Right hindlimb (tissue), 1 donor: ENCODE measurements at places on chromosomes 13 and 19.

DNA sequence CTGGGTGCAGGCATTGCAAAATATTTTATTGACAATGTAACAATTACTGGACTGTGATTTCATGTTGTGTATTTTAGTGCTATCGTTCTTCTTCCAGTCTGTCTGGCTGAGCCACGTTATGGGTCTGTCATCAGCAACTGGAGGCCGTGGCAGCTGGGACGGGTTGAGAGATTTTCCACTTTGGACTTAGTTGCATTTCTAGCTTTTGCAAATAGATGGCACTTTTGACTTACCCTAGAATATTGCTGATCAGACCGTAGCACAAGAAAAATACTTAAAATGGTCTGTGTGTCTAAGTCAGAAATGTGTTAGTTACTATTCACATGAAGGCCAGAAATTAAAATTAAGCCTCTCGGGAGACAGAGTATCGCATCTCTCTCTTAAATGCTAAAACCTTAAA is 211.1 kb downstream of the TEX29 start:
- DNase-seq: no peak

DNA sequence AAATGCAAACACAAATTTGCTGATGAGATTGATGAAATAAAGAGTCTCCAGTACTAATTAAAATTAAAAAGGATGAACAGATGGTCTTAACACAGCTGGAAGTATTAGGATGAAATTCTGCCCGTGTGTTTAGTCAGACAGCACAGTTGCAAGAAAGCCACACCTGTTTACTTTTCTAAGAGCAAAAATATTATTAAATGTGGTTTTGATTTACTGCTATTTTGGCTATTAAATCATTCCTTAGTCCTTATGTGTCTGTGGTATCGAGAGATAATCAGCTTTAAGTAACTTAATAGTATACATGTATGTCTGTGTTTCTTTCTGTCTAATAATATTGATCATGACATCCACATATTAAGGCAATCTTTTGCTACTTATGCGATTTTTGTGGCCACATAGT is 494.9 kb downstream of the GPC6 start:
- DNase-seq: no peak

- no peak for DNase-seq
Observed at GRCh38 chr13:67827992-67828391, 597.9 kb upstream of the PCDH9 start.

- peak; percentile 69 for DNase-seq
Observed at GRCh38 chr13:52896827-52897659, 48.6 kb upstream of the PCDH8 start.

- DNase-seq: no peak
Observed at GRCh38 chr13:100559886-100560285, 28.7 kb downstream of the GGACT start.

- DNase-seq: no peak
Observed at GRCh38 chr19:23699521-23699860, 12.5 kb upstream of the ZNF675 start.

DNA sequence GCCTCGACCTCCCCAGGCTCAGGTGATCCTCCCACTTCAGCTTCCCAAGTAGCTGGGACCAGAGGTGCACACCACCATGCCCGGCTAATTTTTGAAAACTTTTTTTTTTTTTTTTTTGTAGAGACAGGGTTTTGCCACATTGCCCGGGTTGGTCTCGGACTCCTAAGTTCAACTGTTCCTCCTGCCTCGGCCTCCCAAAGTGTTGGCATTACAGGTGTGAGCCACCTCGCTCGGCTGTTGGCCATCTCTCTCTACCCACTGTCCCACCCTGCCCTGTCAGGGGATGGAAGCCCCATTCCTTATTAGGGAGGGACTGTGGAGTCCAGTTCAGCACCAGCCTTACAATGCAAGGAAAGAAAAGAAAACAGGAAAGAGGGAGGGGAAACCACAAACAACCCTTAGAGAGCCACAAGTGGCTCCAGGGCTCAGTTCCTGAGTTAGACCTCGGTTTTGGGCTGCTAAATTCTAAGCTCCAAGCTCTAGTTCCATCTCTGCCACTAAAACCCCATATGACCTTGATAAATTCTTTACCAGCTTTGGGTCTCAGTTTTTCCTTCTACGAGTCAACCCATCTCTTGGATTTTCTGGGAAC is 31.7 kb downstream of the ACTL9 start:
- no peak for DNase-seq

- DNase-seq: peak; percentile 69
Observed at GRCh38 chr19:4596033-4596904, 36.8 kb upstream of the SEMA6B start.

GRCh38 chr13:45537516-45537915 is 72.8 kb downstream of the COG3 start:
- DNase-seq: no peak

GRCh38 chr19:24032651-24033050 is 54.3 kb upstream of the ZNF254 start:
- no peak for DNase-seq

DNA sequence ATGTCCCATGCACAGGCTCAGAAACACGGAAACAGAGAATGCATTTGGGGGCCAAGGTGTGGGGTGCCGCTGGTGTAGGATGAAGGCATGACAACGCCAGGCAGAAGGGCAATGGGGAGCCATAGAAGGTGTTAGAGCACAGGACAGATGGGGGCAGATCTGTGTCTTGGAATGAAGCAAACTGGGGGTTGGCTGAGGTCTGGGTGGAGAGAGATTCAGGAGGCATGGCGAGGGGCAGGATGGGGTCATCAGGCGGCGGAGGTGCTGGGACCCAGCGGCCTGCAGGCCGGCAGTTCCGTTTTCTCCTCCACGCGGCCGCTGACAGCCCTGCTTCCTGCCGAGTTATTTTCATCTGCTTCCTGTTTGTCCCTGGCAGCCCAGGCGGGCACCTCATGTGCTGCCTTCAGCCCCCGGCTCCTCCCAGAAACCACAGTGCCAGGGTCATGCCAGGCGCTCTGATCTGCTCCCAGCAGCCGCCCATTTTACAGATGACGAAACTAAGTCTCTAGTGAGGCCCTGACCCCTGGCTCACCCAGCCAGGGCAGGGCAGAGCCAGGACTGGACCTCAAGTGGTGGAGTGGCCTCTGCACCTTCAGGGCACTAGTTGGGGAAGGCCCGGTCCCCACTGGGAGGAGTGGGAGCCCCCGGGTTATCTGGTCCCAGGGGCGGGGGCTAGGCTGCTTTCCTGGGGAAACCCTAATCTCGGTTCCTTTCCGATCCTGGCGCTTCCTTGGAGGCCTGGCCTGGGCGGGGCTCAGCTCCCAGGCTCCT is 2.2 kb downstream of the ARHGAP45 start:
- no peak for DNase-seq

DNA sequence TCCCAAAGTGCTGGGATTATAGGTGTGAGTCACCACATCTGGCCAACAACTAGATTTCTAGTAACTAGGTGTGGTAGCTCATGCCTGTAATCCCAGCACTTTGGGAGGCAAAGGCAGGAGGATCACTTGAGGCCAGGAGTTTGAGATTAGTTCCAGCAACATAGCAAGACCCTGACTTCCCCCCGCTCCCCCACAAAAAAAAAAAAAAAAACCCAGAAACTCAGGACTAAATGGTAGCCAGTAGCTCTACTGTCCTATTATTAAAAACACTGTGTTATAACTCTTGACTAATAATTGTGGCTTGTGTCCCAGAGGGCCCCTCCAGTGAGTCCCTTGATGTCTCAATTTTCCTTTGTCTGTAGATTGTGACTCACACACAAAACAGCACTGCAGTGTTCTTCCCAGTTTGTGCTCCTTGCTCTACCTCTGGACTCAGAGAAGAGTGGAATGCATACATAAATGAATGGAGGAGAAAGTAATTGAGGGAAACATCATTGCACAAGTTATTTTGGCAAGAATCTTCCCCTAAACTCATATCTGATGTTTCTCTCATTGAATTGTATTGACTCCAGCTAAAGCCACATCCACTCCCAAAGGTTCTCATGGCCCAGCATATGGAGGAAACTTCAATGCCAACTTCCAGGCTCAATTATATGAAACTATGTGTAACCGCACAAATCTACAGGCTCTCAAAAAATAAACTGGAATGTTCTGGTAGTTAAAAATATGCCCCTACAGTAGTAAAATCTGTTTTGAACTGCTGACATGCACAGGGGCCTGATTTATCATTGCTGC is 8.8 kb downstream of the TPT1 start:
- no peak for DNase-seq

DNA sequence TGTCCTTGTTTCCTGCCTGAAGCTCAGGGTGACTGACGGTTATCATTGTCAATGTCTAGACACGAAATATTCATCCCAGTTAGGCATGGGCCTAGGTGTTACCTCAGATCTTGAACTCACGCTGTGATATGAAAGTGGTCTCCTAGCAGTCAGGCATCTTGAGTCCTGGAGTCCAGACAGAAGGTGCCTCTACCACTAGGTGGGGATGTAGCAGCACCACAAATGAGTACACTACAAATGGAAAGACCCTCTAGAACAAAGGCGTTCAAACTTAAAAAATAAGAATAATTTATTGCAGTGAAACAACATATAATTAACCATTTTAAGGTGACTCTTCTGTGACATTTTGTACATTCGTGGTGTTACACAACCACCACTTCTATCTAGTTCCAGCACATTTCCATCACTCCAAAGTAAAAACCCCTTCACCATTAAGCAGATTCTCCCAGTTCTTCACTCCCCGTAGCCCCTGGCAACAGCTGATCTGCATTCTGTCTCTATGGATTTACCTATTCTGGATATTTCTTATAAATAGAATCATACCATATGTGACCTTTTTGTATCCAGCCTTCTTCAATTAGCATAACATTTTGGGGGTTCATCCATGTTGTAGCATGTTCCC is 11.9 kb upstream of the FRY start:
- DNase-seq: peak; percentile 65

DNA sequence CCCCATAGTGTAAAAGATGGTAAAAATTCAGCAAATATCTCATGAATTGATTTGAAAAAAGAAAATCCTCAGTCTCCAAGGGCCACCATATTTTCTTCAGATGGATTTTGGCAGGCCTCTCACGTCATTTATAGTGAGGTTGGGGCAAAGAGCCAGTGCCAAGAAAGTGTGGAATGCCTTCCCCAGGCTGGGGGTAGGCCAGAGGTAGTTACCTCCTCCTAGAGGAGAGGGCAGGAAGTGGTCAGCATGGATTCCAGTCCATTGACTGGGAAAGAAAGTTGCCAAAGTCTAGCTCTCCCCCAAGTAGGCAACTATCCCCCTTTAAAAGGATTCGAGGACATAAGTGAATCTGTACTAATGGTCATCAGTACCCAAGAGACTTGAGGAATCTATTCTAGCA is 68.4 kb upstream of the KCTD4 start:
- no peak for DNase-seq

DNA sequence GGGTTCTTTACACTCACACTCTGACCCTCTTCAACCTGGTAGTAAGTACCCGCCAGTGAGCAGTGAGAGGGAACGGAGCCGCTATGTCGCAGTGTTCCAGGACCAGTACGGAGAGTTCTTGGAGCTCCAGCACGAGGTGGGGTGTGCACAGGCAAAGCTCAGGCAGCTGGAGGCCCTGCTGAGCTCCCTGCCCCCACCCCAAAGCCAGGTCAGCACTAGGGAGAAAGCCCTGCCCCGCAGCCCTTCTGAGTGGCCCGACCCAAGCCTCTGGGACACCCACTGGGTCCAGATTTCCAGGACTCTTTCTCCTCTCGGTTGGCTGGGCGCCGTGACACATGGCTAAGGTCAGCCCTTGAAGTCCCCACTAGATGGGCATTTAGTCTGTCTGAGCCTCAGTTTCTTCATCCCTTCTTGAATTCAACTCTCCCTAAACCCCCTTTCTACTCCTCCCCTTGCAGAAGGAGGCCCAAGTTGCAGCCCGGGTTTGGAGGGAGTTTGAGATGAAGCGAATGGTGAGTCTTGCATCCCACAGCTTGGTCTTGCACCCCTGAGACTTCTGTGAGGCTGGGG is 1.9 kb downstream of the OCEL1 start:
- no peak for DNase-seq

DNA sequence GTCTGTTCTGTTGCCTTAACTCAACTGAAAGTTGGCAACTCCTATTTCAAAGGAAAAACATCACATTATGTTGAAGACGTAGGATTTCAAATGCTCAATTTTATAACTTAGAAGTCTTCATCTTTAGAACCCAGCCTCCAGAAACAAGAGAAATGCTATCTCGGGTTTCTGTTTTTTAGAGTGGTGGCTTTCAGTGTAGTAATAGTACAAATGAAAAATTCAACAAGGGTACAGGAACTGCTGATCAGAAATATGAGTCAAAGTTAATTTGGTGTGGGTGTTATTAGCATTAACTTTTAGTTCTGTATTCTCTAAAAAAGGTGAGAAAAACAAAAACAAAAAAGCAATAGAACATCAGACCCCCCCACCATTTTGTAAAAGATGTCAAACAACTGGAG is 56.6 kb upstream of the FLT1 start:
- DNase-seq: no peak

DNA sequence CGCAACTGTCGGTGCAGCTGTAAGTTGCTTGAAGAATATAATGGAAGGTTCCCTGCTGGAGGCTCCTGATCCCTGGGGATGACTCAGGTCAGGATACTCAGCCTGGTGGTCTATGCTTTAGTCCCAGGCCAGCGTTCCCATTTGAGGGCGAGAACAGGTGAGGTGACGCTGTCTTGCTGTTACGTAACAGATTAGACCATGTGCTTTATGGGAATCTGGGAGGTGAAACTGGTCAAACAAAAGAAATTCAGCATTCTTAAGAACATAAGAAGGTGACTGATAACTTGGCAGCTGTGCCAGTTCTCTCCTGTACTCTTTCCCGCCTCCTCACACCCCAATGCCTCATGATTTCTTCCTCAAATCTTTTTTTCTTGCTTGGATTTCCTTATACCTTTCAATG is at the start of gene CXCL17:
CXCL17 (minus strand) TSS at position 114 of the 400 bp plus-strand sequence. CDS start 114 bp downstream, outside the sequence.
- DNase-seq: no peak

DNA sequence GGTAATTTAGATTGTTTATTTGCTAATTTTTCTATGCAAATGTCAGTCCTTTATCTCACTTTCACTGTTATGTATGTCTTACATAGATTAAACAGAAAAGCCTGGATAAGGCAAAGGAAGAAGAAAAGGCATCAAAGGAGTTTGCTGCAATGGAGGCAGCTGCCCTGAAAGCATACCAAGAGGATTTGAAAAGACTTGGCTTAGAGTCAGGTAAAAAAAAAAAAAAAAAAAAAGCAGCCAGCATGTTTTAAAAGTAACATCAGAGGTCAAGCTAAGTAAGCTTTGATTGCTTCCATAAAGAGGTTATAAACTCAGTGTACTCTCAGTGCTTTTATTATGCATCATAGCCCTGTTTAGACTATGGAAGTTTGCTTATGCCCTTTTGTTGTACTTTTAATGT is 3.8 kb downstream of the WBP4 start:
- no peak for DNase-seq

GRCh38 chr13:79711631-79712030 is 230.7 kb downstream of the NDFIP2 start:
- no peak for DNase-seq

DNA sequence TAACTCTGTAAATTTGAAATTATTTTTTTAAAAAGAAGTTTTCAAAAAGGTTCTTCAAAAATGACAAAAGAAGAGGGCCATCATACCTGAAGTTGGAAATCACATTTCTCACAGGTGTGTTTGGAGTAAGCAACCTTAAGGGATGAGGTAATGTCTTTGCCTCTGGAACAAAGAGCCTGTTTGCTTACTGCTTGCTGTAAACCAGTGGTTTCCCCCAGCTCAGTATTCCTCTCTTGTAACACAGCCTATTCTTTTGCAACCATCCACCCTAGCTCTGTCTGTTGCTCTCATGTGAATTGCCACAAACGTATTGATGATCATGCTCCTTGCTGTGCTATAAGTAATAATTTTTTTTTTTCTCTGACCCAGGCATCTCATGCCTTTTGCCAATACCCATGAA is 38.1 kb downstream of the UCHL3 start:
- no peak for DNase-seq

- no peak for DNase-seq
Observed at GRCh38 chr19:38012290-38012689, 105.3 kb downstream of the SIPA1L3 start.
